A673 (cell line): ENCODE measurements at places on chromosomes 16 and 17. TPM values are rescaled to one million over a fixed set of nuclear protein-coding genes. Genes with fewer than 3 reads are reported as not detected.

GRCh38 chr16:31149894-31150890 lies at the start of gene PRSS36:
Gene PRSS36, minus strand, starts transcription at chr16:31150066. Its CDS starts 31 bp downstream, at chr16:31150035.
- no peak for DNase-seq

The CALB2 gene
- total RNA-seq: not detected in 2 replicates

DNA sequence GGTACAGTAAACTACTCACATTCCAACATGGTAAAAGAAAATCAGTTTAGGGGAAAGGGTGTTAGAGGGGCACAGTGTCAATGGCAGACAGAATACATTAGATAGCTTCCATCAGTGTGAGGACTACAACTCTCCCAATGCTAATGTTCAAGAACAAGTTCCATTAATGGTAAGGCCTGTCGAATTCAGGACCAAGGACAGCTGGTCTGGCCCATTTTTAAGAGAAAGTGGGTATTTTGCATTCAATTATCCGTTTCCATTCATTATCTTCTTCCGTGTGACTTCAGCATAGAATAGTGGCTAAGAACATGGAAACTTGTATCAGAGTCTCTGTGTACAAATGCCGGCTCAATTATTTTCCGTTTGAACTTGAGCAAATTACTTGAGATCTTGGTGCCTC lies 98.4 kb downstream of the XYLT1 start:
- no peak for DNase-seq

DNA sequence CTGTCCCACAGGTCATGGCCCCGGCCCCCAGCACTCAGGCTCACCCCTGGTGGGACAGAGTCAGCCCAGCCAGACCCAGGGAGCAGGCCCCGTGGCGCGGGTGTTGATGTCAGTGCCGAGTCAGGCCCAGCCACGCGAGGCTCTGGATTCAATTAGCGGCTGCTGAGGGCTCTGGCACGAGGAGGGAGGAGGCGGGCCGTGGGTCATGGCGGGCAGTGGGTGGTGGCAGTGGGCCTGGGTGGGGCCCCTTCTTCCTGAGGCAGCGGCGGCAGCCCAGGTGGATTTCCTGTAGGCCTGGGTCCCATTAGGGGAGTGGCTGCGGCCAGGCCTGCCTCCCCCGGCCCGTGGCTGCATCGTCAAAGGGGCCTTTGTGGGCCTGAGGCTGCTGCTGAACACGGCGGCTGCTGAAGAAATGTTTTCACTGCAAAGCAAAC lies 12.9 kb downstream of the VASN start:
- no peak for DNase-seq

The NPIPA5 gene
- 3.8 and 3.9 TPM in 2 replicates for total RNA-seq

DNA sequence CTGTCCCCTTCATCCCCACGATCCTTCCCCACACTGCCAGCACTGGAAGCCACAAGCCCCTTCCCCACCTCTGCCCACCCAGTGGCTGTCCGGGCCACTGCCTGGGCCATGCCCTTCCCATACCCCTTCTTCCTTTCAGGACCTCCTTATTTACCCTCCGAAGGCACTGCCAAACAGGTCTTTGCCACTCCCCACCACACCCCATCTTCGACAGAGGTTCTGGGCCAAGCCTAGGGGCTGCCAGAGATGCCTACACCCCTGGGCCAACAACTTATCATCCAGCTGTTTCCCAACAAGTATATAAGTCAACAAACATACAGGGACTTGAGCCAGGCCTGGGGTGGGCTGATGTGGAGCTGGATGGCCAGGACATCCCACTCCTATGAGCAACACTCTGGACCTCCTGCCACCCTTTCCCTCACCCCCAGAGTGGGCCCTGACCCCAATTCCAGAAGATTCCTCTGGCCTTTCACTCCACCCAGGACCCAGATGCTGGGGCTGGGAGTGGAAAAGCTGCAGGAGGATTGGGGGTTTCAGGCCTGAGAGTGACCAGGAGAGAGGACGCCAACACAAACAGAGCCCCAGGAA lies 1.5 kb upstream of the PPP1R1B start:
- no peak for DNase-seq

The CSF3 gene
- not detected in 2 replicates for total RNA-seq

The C16orf95 gene
- total RNA-seq: 5.1 and 8.9 TPM in 2 replicates

DNA sequence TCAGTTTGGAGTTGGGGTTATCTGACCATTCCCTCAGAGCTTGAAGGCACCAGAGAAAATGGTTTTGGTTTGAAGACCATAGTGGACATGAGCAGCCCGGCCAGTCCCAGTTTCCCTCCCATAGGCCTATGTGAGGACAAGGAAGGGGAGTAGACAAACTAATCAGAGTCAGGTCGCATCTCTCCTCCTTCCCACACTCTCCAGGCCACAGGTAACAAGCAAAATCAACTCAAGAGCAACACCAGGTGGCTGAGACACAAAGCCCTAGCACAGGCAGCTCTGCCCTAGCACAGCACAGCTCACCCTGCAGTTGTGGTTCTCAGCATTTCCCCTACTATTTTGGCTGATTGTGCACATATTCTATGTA lies 7.2 kb downstream of the SUPT4H1 start:
- DNase-seq: no peak

DNA sequence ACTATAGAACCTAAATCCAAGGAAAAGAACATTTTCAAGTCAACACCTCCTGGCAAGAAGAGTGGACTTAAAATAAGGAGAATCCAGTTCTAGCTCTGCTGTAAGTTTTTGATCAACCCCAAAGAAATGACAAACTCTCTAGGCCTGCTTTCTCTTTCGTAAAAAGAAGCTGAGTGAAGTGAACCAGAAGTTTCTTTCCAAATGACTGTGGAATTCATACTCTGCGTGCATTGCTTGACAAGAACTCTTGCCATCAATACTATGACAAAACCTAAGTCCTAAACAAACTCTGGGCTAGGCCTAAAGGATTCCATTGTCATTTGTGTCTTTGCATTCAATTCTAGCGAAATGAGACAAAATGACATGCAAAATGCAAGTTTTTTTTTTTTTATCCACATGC lies 187.5 kb upstream of the SOX9 start:
- no peak for DNase-seq

The SGSM2 gene
- 81.2 and 95.0 TPM in 2 replicates for total RNA-seq

DNA sequence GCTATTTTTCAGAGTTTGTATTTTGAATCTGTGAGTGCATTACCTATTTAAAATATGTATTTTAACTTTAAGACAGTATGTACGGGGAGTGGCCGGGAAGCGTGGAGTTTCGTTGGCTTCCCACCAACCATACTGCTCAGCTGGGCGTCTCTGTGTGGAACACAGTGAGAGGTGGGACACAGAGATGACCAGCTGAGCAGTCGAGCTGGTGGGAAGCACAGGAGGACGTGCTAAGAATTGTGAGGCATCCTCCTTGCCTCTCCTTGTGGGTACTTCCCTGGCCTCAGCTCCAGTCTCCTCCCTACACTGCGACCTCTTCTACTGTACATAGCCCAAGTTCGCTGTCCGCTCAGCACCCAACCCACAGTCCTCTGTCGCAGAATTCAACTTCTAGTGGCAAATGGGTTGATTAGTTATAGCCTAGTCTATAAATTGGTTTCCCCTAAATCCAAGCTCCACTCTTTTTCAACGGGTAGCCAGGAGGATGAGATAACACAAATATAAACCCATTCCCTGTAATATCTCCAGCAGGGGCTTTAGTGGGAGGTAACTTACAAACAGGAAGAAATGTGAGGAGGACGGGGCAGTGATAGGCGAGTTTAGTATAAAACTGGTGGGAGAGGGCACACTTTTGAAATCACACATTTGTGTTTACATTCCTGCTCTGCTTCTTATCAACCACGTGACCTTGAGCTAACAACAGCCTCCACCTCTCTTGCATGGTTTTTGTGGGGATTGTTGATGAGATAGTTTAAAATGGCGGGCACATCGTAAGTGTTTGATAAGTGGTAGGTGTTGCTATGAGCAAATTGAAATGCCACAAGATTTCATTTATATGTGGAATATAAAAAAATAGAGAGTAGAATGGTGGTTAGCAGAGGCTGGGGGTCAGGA lies 211.9 kb upstream of the HS3ST3A1 start:
- DNase-seq: no peak

GRCh38 chr17:64686705-64687104 lies 24.6 kb upstream of the SMURF2 start:
- no peak for DNase-seq

DNA sequence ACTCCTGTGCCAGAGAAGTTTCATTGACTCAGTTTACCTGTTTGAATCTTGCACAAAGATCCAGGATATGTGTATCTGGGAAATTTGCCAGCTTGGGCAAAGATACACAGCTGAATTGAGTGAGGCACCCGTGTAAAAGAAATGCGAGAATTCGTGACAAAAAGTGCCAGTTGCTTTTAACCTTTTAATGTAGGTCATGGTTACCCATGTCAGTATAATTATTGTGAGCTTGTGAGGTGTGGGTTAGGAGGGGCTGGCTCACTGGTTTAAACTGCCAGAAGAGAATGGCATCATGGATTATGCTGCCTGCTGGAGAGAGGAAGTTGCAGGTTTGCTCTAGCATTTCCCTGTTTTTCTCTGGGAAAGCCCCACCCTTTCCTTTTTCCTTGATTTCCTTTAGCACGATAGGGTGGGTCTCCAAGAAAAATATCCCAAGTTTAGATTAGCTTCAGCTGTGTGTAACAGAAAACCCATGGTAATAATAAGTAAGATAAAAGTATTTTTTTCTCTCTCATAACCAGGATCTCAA lies 24.8 kb upstream of the NDRG4 start:
- no peak for DNase-seq

The TAT gene
- not detected in 2 replicates for total RNA-seq

GRCh38 chr17:32604966-32605365 lies 118.2 kb downstream of the CDK5R1 start:
- no peak for DNase-seq

GRCh38 chr16:27202923-27203506 lies 311 bp upstream of the KDM8 start:
- peak; percentile 95 for DNase-seq

The ITGAL gene
- total RNA-seq: not detected in 2 replicates

- no peak for DNase-seq
These were observed 4.9 kb downstream of the TMEM92 start for GRCh38 chr17:50279181-50279526.

- no peak for DNase-seq
These were observed 640 bp upstream of the NAGLU start for GRCh38 chr17:42535155-42536047.

DNA sequence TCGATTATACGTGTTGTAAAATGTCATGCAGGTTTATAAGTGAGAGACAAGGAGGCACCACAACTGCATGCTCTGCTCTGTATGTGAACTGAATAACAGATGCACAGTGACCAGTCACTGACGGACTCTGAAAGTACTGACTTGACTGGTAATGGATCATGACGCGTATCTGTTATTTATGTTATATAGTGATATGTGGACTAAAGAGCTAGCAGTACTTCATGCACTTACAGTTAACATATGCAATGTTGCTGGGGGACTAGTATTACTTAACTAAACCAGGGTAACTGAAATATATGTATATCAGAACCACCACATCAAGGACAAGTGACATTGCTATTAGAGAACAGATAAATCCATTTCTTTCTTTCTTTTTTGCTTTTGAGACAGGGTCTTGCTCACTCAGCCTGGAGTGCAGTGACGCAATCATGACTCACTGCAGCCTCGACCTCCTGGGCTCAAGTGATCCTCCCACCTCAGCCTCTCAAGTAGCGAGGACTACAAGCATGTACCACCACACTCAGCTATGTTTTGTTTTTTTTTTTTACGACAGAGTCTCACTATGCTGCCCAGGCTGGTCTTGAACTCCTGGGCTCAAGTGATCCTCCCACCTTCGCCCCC lies 17.2 kb downstream of the COIL start:
- DNase-seq: no peak

GRCh38 chr16:56041556-56042140 lies 149.6 kb upstream of the GNAO1 start:
- peak; percentile 10 for DNase-seq

DNA sequence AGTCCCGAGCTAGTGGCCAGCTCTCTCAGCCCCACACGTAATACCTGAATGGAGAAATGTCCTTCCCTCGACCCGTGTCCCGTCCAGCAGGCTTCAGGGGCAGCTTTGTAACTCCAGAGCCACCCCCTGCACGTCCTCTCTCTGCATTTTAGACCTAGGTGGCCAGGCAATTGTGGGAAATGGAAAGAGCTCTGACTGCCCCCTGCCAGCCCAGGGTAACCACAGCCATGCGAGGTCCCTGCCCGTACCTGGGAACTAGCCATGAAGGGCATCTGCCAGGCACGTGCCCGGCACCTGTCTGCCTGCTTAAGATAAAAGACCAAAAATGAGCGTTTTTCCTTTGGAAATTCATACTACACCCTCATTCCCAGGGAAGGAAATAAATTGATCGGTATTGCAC lies 9.2 kb downstream of the MAPK8IP3 start:
- DNase-seq: no peak

DNA sequence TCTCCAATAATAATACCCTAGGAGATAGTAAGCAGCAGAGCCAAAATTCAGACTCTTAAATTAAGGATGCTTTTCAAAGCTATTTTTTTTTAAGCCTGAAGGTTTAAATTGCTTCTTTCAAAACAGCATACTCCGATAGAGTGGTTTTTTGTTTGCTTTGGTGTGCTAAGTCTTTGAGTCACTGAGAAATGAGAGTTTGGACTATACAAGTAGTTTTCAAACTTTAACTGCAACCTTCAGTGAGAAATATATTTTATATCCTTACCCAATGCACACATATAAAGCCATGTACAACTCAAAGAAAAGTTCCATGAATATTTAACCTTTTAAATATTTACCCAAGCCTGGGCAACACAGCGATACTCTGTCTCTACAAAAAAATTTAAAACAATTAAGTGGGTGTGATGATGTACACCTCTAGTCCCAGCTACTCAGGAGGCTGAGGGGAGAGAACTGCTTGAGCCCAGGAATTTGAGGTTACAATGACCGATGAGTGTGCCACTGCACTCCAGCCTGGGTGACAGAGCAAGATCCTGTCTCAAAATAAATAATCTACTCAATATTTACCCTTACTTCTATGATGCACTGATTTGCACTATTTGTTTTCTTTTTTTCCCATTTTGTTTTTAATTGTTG lies 19.2 kb downstream of the DCUN1D3 start:
- DNase-seq: no peak

GRCh38 chr17:337866-338265 lies 14.7 kb downstream of the RPH3AL start:
- peak; percentile 31 for DNase-seq

DNA sequence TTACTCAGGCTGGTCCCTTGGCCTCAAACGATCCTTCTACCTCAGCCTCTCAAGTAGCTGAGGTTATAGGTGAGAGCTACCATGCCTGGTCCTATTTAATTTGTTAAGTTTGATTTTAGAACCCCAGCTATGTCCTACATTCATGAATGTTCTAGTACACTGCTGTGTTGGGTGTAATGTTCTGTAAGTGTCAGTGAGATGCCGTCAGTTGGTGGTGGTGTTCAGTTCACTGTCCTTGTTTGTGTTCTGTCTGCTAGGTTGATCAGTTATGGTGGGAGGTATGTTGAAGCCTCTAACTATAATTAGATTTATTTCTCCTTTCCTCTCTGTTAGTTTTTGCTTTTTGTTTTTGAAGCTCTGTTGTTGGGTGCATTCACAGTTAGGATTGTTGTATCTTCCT lies 8.3 kb downstream of the IST1 start:
- DNase-seq: no peak

The COASY gene
- 71.5 and 78.2 TPM in 2 replicates for total RNA-seq
